ENCODE measurements at places on chromosomes 6 and 20. TPM values are rescaled to one million over a fixed set of nuclear protein-coding genes. Genes with fewer than 3 reads are reported as not detected.

DNA sequence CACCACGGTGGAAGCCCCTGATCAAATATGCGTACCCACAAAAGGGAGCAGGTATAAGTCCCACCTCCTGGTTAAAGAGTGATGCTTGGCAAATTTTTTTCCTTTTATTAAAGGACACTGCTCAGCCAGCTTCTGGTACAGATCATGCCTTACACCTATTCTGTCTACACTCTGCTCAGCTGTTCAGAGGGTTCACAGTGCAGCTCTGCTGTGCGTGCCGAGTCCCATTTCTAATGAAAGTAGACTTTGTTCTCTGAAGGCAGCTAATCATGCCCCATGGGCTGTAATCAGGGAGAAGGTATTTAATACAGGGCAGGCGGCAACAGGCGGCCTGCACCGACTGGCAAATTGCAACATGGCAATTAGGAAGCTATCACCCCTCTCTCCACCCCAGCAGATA lies 16.3 kb downstream of the LRRC73 start:
- no peak for DNase-seq

DNA sequence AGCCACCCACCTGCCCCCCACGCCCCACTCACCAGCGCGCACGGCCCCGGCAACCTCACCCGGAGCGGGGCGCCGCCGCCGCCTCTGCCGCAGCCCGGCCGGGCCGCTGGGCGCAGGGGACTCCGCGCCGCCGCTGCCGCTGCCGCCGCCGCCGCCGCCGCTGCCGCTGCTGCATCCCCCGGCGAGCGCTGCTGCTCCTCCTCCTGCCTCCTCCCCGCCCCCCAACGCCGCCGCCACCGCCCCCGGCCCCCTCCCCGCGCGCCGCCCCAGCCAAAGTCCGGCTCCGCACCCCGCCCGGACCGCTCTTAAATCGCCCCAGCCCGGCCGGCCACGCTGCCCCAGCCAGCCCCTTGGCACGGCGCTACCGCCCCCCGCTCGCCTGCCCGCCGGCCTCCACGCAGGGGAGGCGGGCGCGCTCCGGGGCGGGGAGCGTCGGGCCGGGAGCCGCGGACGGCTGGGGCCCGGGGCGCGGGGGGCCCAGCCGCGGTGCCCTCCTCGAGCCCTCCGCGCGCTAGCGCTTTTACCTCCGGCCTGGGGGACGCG lies at the start of gene SULF2:
Gene SULF2, minus strand, starts transcription at position 171 of the 543 bp plus-strand sequence. CDS start 28,118 bp downstream, outside the sequence.
- DNase-seq, result no peak

The RBPJL gene
- polyA plus RNA-seq, result not detected

DNA sequence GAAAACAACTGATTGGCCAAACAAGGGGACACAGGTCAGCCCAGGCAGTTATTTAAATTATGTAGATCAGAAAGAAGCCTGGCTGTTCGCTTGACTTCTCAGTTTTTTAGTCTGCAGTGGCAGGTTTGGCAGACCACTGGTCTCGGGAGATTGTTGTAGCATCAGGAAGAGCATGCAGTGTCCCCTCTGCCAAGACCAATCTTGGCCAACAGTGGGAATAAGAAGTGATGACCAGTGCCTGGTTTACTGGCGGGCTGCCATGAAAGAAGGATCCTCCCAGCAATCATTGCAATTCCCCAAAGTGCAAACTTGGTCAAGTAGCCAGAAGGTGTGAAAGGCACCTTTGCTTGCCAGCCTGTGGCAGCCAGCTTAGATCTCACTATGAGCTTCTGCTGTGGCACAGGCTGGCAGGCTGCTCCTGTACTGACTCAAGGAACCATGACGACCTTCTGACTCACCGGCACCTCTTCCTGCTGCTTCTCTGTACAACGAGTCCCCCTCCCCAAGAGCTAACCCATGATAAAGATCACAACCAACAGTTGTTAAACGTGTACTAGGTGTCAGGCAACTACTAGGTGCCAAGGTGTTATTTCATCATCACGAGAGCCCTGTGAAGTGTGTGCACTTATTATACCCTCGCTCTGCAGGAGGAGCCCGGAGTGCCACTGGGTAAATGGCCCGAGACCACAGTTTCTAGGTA lies 76.8 kb upstream of the DUSP22 start:
- no peak for DNase-seq

DNA sequence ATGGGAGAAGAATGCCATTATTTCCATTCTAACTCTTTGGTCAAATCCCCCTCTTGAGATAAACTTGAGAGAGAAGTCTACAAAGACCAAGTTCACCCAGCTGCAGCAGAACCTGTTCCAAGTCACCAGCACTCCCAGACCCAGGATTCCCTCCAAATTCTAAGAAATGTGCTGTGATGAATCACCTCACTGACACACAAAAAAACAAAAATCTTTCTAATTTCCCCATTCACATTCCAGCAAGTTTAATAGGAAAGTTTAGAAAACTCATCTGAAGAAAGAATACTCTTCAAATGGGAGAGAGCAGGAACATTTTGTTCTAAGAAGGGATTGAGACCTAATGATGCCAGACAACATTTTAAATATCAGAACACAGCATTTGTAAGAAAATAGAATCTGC lies 213.6 kb upstream of the PLCB4 start:
- no peak for DNase-seq

The TNFAIP3 gene
- polyA plus RNA-seq, result 5.7 TPM

GRCh38 chr6:31169123-31169857 lies 1.2 kb downstream of the POU5F1 start:
- DNase-seq, result no peak

- no peak for DNase-seq
Measured at GRCh38 chr20:34364223-34364506, 1.1 kb downstream of the ITCH start.

DNA sequence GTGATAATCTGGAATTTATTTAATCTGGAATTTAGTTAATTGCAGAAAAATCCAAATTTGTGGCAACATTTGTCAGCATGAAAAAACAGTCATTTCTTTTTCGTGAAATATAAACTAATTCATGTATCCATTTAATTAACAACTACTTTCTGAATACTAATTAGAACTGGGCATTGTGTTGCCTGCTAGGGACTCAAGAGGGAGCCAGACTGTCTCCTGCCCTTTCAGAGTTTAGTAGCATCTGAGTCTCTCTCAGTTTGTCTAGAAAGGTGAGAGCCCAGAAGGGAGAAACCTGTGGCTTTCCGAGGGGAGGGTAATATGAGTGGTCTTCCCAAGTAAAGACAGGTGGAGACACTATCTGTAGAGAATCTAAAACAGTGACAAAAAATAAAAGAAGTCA lies 210.9 kb upstream of the HDDC2 start:
- DNase-seq, result no peak

The SEL1L2 gene
- 0.86 TPM for polyA plus RNA-seq

GRCh38 chr20:43034981-43035724 lies 154.6 kb downstream of the PTPRT start:
- no peak for DNase-seq

GRCh38 chr6:161590961-161591627 lies 317.2 kb upstream of the AGPAT4 start:
- DNase-seq, result no peak

- DNase-seq, result no peak
Measured at GRCh38 chr6:89172131-89172530, 26.3 kb downstream of the PM20D2 start.

- no peak for DNase-seq
Measured at GRCh38 chr20:573414-574296, 30.1 kb upstream of the CSNK2A1 start.

The TXLNB gene
- 0.71 TPM for polyA plus RNA-seq

The ZSCAN9 gene
- 11.7 TPM for polyA plus RNA-seq

DNA sequence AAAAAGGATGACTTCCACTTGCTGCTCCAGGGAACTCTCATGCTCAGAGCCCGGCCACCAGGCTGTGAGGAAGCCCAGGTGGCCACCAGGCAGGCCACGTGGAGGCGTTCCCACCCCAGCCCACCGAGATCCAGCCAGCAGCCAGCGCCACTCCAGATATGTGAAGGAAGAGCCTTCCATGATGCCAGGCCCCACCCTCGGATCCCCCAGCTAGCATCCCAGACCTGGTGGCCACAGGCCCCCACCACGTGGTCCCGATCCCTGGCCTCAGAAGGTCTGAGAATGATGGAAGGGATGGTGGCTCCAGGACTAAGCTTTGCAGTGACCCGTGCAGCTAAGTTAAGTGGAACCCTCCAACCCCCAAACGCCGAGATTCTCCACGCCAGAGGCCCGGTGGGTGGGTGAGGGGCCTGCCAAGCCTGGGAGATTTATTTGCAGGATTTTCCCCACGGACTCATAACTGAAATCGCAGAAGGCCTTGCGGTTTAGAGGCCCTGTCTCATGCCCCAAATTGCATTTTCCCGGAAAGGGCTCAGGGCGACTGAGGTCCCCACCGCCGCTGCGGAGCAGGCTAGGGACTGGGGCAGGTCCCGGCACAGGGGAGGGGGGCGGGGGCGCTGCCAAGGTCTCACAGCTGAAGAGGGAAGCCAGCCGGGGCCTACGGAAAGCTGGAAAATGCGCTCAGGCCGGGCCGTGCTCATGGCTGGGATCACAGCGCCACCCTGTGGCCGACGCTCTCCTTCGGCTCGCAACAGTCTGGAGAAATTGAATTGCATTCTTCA lies 31.1 kb upstream of the CST7 start:
- no peak for DNase-seq

The MYLK4 gene
- polyA plus RNA-seq, result 0.20 TPM

- no peak for DNase-seq
Measured at GRCh38 chr20:23127506-23128279, 41.6 kb upstream of the CD93 start.

GRCh38 chr6:12761376-12762115 lies 45.0 kb downstream of the PHACTR1 start:
- DNase-seq, result peak; percentile 92

The RPN2 gene
- polyA plus RNA-seq, result 834 TPM

DNA sequence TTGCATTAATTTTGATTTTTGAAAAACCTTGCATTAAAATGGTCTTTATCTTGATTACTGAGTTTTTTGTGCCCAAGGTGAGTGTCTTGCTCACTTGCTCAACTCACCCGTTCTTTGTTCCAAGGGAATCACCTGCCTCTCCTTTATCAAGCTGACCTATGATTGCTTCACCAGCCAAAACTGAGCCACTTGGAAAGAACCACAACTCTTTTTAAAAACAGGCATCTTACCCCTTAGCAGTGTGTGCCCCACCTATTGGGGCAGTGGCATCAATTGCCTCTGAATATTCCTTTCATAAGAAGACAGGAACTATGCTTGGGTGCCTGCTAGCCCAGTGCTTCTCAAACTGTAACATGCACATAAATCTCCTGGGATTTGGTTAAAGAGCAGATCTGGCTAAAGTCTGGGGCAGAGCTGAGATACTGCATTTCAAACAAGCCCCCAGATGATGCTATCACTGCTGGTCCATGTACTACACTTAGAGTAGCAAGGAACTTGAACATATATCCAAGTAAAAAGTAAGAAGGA lies 3.3 kb upstream of the STK38 start:
- DNase-seq, result no peak

The MAS1 gene
- polyA plus RNA-seq, result not detected

DNA sequence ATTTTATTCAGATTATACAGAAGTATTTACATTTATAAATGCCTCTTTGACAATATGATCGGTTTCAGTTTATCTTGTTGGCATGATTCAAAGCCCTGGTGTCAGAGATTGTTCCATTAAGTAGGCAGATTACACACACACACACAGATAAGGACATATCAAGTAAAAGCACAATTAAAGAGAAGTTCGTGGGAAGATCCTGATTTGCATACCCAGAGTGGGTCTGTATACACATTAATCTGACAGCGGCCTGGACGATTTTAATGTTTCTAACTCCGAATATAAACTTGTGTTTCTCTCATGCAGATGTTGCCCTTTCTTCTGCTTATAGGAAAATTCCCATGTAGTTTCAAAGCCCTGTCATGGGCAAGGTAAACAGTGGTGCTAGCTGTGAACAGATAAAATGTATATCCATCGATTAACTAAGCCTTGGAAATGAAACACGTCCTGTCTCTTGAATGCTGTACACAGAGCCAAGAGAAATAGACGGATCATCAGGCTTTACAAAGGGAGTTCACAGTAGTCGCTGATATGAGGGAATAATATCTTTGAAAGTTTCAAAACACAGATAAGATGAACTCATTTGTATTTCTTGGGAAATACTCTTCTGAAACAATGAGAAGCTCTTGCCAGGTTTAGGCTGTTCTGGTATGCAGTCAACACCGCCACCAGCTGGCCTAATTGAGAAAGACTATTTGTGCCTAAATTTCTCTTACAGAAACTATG lies 108.2 kb upstream of the GMDS start:
- peak; percentile 23 for DNase-seq

GRCh38 chr20:61728786-61729770 lies 336.6 kb downstream of the TAF4 start:
- no peak for DNase-seq

GRCh38 chr6:39080246-39080875 lies 31.8 kb downstream of the GLP1R start:
- DNase-seq, result no peak

The RSPH4A gene
- 0.09 TPM for polyA plus RNA-seq

GRCh38 chr6:15730442-15730841 lies 67.6 kb upstream of the DTNBP1 start:
- DNase-seq, result no peak

GRCh38 chr20:63896264-63897105 lies 1.6 kb downstream of the DNAJC5 start:
- no peak for DNase-seq

DNA sequence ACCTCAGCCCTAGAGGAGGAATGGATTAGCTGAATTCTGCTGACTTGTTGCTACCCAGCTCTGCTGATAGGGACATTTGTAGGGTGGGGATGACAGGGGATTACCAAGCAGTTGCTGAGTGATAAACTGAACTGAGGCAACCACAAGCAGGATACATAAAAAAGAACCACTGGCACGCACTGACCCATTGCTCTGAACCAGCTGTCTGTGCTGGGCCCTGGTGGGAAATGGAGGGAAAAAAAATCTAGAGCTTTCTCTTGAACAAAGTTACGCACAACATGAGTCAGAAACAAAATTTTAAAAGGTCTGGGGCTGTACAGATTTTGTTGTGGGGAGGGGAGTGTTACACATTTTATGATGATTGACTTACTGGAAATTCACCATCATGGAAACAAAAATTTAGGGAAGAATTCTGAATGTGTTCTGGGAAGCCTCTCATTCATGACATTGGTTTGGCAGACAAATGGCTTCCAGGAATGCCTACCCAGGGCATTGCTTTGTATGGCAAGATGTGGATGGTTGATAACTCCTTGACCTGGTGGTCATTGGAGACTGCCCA lies 37.7 kb downstream of the FOXO3 start:
- DNase-seq, result no peak

DNA sequence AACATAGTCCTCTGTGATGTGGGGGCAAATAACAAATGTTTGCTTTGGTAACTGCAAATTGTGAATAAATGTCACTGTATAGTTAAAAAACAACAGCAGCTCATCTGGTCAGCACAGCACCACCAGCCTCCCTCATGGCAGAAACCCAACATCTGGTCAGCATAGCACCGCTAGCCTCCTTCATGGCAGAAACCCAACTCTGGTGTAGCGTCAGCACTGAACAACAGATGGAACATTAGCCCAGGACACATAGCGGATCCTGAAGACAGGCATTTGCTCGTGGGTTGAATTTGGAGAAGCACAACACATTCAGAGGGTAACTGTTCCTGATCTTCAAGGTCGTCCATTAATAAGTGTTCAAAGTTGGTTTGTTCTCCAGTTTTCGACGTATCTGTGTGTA lies 265.9 kb downstream of the DLL1 start:
- no peak for DNase-seq

- DNase-seq, result no peak
Measured at GRCh38 chr6:121865811-121866210, 430.4 kb downstream of the GJA1 start.

Measured in BJ (cell line).